ENCODE measurements at places on chromosomes 1 and 21. TPM values are rescaled to one million over a fixed set of nuclear protein-coding genes. Genes with fewer than 3 reads are reported as not detected.

The OR2L2 gene
- total RNA-seq = not detected

The SPRR3 gene
- not detected for total RNA-seq

DNA sequence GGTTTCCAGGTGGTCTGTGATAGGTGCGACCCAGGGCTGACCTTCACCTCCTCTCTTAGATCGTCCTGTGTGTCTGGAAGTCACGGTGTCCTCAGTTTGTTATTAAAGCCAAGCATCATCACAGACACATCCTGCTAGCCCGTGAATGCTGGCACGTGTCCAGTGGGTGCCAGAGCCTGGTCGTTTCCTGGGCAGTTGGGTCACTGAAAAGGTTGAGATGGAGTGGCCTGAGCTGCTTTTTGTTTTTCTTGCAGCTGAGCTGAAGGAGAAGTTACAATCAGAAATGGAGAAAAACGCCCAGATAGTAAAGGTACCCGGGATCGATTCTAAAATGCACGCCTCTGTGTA is 23.2 kb downstream of the PCNT start:
- no peaks in the 10 kb centered on the region for H3K27me3 ChIP-seq
- no peak for DNase-seq
- no peaks in the 10 kb centered on the region for H3K4me1 ChIP-seq
- no peak overlapping the region for H3K4me3 ChIP-seq
- peaks cover 30% of the 10 kb centered on the region for H3K36me3 ChIP-seq

- H3K27me3 ChIP-seq = peaks cover 5% of the 10 kb centered on the region
- DNase-seq = no peak
- H3K36me3 ChIP-seq = no peaks in the 10 kb centered on the region
- H3K4me3 ChIP-seq = no peak overlapping the region
- no peak overlapping the region for H3K27ac ChIP-seq
Measured at GRCh38 chr1:202979459-202979858, 12.4 kb upstream of the CYB5R1 start.

DNA sequence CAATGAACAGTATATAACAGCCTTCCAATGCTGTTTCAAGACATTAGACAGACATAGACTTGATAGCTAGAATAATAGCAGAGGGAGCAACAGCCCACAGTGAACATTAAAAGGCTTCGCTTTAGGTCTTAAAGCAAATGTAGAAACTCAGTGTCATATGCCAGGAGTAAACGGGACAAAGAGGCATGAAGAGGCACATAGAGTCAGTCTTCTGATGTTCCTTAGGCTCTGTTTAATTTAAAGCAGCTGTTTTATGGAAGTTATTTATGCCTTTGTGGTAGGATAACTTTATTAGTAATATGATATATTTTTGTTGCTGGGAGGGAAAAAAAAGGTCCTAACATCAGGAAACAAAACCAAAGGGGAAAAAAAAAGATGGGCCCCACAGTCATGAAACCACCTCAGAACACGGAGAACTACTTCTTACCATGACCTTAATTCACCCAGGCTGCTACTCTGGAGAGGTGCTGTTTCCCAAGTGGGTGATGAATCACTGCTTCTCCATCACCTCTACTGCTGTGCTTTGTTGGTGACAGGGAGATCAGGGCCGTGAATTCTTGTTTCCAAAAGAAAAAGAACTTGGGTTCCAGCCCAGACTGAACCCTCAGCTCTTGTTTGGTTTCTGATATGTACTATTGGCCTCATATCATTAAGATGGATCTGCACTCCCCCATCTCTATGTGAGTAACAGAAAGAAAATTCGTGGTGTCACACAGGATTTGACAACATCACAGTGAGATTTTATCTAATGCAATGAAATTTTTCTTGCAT is 616.9 kb downstream of the KIF26B start:
- H3K4me1 ChIP-seq = no peaks in the 10 kb centered on the region
- H3K36me3 ChIP-seq = peaks cover 18% of the 10 kb centered on the region
- no peak overlapping the region for H3K4me3 ChIP-seq
- no peaks in the 10 kb centered on the region for H3K27me3 ChIP-seq
